ENCODE measurements at places on chromosomes 3 and 15. TPM values are rescaled to one million over a fixed set of nuclear protein-coding genes. Genes with fewer than 3 reads are reported as not detected.

Gene SUSD5
- 38.5 TPM for total RNA-seq

DNA sequence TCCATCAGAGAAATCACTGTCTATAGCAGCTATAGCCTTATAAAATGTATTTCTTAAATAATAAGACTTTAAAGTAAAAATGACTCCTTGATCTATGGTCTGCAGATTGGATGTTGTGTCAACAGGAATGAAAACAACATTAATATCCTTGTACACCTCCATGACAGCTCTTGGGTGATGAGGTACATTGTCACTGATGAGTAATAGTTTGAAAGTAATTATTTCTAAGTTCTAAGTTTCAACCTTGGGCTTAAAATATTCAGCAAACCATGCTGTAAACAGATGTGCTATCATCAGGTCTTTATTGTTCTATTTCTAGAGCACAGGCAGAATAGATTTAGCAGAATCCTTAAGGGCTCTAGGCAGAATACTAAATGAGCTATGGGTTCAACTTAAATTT is 568.2 kb upstream of the BCHE start:
- no peak overlapping the region for H3K4me3 ChIP-seq
- peaks cover 4% of the 10 kb centered on the region for H3K27me3 ChIP-seq
- no peaks in the 10 kb centered on the region for H3K4me1 ChIP-seq

- H3K4me1 ChIP-seq, result peaks cover 21% of the 10 kb centered on the region
- no peak overlapping the region for H3K27ac ChIP-seq
- H3K4me3 ChIP-seq, result no peak overlapping the region
Observed at GRCh38 chr3:36909181-36909580, 35.7 kb downstream of the TRANK1 start.

Gene GPR149
- not detected for total RNA-seq

GRCh38 chr3:138867996-138868395 is 33.3 kb upstream of the PIK3CB start:
- H3K36me3 ChIP-seq, result no peaks in the 10 kb centered on the region
- no peak overlapping the region for H3K27ac ChIP-seq
- H3K4me1 ChIP-seq, result peaks cover 13% of the 10 kb centered on the region
- no peak for DNase-seq

DNA sequence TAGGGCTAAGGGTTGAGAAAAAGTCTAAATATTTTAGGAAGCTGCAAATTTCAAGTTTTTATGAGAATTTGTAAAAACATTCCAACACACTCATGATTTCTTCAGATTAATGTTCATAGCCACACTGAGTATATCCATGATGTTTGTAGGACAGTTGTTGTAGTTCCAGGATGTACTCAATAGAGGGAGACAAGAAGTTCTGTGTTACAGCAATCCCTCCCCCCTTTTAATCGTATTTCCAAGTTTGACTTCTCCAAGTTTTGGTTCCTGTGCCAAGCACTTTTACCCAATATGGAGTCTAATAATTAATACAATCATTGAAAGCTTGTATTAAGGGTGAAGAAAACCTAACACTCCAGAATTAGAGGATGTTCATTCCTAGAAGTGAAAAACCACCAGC is 143.4 kb downstream of the FEZF2 start:
- H3K4me3 ChIP-seq, result no peak overlapping the region
- DNase-seq, result no peak
- no peak overlapping the region for H3K27ac ChIP-seq
- H3K27me3 ChIP-seq, result no peaks in the 10 kb centered on the region

- H3K36me3 ChIP-seq, result no peaks in the 10 kb centered on the region
- no peaks in the 10 kb centered on the region for H3K4me1 ChIP-seq
- H3K27me3 ChIP-seq, result peaks cover 20% of the 10 kb centered on the region
- DNase-seq, result no peak
Observed at GRCh38 chr3:132004571-132004970, 30.2 kb downstream of the CPNE4 start.

Gene DPPA2
- total RNA-seq, result not detected

GRCh38 chr15:73313861-73314260 is 54.9 kb downstream of the HCN4 start:
- no peaks in the 10 kb centered on the region for H3K36me3 ChIP-seq
- H3K27ac ChIP-seq, result peak overlapping the region; percentile 5
- H3K27me3 ChIP-seq, result no peaks in the 10 kb centered on the region
- no peak overlapping the region for H3K4me3 ChIP-seq
- no peaks in the 10 kb centered on the region for H3K4me1 ChIP-seq

Gene ISL2
- not detected for total RNA-seq

DNA sequence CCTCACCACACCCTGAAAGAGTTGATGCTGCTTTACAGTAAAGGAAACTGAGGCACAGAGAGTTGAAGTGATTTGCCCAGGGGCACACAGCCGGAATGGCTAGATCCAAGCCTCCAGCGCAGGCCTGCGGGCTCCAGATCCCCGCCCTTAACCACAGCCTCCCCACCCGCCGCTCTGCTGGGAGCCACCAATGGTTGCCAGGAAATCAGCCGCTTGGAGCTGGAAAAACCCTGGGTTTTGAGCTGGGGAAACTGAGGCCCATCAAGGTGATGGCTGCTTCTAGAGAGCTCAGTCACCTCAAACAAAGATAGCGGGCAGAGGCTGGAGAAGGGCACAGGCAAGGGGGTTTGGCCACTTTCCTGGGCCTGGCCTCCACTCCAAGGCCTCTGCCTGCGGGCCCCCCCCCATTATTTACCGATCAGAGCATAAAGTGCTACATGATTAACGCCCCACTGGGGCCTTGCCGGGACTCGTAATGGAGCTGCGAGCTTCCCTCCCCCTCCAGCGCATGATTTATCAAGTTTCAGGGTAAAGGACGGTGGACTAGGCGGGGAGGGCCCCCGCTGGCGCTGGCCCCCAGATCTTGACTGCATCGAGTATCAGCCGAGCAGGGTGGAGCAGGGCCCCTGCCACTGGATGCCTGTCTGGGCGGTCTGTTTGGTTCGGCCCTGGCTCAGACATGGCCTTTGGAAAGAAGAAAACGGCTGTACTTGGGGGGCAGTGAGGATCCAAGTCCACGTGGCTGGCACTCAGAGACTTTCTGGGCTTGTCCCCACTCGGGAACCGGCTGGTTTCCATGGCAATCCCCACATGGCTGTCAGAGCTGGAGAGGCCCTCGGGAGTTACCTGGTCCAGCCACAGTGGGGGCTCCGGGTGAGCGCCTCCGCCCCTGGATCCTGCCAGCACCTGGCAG is 9.1 kb downstream of the PLXND1 start:
- peak overlapping the region; percentile 53 for H3K4me3 ChIP-seq
- H3K27ac ChIP-seq, result peak overlapping the region; percentile 99
- DNase-seq, result no peak
- no peaks in the 10 kb centered on the region for H3K36me3 ChIP-seq

Gene STAC
- total RNA-seq, result not detected

DNA sequence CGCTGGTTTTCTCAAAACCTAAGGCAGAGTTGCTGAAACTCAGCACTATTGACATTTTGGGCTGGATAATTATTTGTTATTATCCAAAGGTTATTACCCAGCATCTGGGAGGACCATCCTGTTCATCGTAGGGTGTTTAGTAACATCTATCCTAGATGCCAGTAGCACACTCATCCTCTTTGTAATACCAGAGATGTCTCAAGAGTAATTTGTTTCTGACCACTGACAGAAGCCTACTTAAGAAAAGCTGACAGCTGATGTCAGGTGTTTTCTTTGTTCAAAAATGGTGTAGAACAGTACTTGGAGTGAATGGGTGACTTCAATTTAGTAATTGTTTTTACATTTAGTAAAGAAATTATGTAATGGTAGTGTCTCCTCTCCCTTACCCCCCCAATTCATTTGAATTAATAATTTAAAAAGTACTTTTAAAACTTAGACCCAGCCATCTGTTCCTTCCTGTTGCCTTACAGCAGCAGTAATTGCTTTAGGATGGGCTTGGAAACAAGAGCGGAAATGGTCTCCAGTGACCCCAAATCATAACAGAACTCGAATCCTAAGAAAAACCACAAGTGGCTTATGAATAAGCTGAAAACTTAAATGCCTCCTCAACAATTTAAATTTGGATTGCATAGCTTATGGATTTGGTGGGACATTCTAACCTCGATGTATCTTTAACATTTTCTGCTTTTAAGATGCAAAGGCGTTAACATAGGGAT is 105.4 kb downstream of the PTPRG start:
- no peaks in the 10 kb centered on the region for H3K27me3 ChIP-seq
- no peak overlapping the region for H3K27ac ChIP-seq
- no peak for DNase-seq
- no peak overlapping the region for H3K4me3 ChIP-seq

Gene ADAMTSL3
- total RNA-seq, result 0.49 TPM

- no peaks in the 10 kb centered on the region for H3K36me3 ChIP-seq
- peaks cover 52% of the 10 kb centered on the region for H3K27me3 ChIP-seq
- DNase-seq, result no peak
- H3K4me1 ChIP-seq, result peaks cover 16% of the 10 kb centered on the region
Observed at GRCh38 chr3:128996200-128996599, 2.3 kb upstream of the CFAP92 start.

DNA sequence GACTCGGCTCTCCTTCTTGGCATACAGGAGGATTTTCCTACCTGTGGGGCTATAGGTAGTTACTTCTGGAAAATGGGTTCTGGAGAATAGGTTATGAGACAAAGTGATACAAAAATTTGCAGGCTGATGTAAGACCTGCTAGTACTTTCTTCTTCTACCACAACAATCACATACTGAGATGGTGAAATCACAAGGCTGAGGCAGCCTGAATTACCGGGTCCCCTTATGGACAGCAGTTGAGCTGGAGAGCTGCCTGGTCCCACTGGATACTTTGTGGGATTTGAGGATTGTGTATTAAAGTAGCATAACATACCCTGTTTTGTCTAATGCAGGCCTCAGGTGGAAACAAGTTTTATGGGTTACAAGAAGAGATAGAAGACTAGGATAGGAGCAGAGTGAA is 86.5 kb upstream of the FAM98B start:
- no peaks in the 10 kb centered on the region for H3K36me3 ChIP-seq
- H3K4me3 ChIP-seq, result no peak overlapping the region
- no peak for DNase-seq
- H3K4me1 ChIP-seq, result no peaks in the 10 kb centered on the region

GRCh38 chr15:74193299-74193718 is 9.3 kb downstream of the STRA6 start:
- no peak for DNase-seq
- H3K27ac ChIP-seq, result no peak overlapping the region
- peaks cover 30% of the 10 kb centered on the region for H3K4me1 ChIP-seq
- H3K27me3 ChIP-seq, result no peaks in the 10 kb centered on the region
- H3K4me3 ChIP-seq, result no peak overlapping the region

- H3K4me1 ChIP-seq, result no peaks in the 10 kb centered on the region
- no peaks in the 10 kb centered on the region for H3K36me3 ChIP-seq
- no peak overlapping the region for H3K27ac ChIP-seq
- H3K4me3 ChIP-seq, result no peak overlapping the region
Observed at GRCh38 chr3:181432992-181433391, 278.7 kb upstream of the SOX2 start.

GRCh38 chr3:82165266-82165665 is 403.8 kb upstream of the GBE1 start:
- no peaks in the 10 kb centered on the region for H3K4me1 ChIP-seq
- H3K36me3 ChIP-seq, result no peaks in the 10 kb centered on the region
- no peak overlapping the region for H3K4me3 ChIP-seq
- DNase-seq, result no peak
- H3K27me3 ChIP-seq, result no peaks in the 10 kb centered on the region

DNA sequence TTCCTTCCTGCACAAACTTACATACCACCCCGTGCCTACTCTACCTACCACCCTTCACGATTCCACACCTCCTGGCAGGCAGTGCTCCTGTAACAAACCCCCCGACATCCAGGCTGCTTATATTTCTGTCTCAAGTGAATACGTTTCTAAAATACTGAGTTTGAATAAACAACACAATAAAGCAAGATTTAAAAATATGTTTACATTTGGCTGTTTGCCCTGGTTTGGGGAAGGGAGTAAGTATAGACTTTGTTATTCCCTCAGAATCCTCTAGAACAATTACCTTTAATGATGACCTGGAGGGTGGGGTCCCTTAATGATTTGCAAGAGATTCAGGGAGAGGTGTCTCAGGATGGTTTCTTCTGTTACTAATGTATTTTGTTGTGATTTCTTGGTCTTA is 402.6 kb upstream of the TBL1XR1 start:
- DNase-seq, result no peak
- H3K4me3 ChIP-seq, result no peak overlapping the region
- no peaks in the 10 kb centered on the region for H3K36me3 ChIP-seq
- H3K27me3 ChIP-seq, result no peaks in the 10 kb centered on the region

GRCh38 chr3:16741103-16741758 is 136.0 kb upstream of the DAZL start:
- H3K27ac ChIP-seq, result peak overlapping the region; percentile 13
- no peak for DNase-seq
- peaks cover 20% of the 10 kb centered on the region for H3K4me1 ChIP-seq
- H3K27me3 ChIP-seq, result no peaks in the 10 kb centered on the region
- peaks cover 2% of the 10 kb centered on the region for H3K36me3 ChIP-seq

DNA sequence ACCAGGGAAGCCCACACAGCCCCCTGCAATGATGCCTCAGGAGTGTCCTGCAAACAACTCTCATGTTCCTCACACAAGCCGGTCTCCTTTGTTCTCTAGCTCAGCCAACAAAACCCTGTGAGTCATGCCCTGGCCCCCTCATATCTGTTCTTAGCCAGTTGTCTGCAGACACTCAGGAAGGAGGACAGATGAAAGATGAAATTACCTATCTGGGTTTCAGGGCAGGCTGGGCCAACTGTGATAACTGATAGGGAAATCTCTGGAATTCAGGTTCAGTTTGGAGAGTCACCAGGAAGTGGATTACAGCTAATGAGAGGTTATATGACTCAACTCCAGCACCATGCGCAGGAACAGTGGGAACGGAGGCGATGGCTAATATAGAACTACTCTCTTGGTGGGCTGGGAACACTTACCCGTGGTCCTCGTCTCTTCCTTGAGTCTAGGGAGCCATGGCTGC is 352.0 kb upstream of the ADAMTS9 start:
- no peaks in the 10 kb centered on the region for H3K4me1 ChIP-seq
- H3K27ac ChIP-seq, result no peak overlapping the region
- DNase-seq, result no peak
- H3K27me3 ChIP-seq, result no peaks in the 10 kb centered on the region
- no peak overlapping the region for H3K4me3 ChIP-seq

Gene VIPR1
- total RNA-seq, result 6.1 TPM

DNA sequence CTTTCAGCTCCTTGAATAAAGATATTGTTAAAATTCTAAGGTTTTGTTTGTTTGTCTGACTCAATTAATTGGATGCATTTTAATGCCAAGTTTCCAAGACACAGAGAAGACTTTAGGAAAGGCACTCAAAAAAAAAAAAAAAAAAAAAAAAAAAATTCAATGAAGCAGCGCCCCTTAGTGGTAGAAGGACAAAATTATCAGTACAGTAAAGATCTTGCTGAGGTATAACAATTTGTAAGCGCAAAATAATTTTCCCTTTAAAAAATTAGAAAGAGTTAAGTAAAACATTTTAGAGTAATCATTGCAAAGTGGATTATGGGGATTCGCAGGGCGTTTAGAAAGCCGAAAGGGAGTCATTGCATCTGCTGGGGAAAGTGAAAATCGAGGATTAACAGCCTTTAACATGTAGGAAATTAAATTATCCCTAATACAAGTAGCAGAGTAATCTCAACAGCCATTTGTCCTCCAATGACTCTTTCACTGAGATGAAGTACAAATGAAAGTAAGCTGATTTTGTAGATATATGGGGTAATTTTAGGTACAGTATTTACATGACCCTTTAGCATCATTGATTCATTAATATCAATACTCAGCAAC is 5.8 kb upstream of the DIS3L start:
- no peaks in the 10 kb centered on the region for H3K27me3 ChIP-seq
- H3K27ac ChIP-seq, result no peak overlapping the region
- no peaks in the 10 kb centered on the region for H3K36me3 ChIP-seq
- H3K4me3 ChIP-seq, result no peak overlapping the region
- no peak for DNase-seq
